IMR-90 (cell line): ENCODE measurements at places on chromosomes 3 and 15.
A peak's percentile ranks its signal among the peaks of the same experiment; 100 is the strongest.

DNA sequence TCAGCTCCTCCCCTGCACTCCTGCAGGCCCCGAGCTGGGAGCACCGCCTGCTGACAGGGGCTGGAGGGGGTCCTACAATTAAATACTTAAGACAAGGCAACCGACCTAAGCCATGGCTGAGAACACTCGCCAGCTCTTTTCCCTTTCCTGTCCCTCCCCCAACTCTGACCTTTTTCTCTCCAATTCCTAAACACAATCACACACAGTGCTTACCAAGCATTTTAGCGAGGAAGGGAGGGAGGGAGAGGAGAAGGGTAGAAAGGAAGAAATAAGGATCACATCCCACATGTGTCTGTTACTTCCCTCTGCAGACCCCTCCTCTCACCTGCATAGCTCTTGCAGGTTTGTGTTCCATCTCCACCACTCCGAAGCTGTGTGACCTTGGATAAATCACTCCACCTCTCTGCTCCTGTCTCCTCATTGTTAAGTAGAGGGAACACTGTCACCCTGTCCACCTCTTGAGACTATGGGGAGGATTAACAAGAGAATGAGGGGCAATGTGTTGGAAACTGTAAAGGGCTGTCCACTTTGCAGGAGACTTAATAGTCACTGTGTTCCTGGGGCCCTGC, 63.6 kb downstream of the CYP11A1 start:
- no peak for DNase-seq

- DNase-seq, result peak; percentile 42
Observed at GRCh38 chr15:83300826-83301225, 16.4 kb upstream of the BNC1 start.

DNA sequence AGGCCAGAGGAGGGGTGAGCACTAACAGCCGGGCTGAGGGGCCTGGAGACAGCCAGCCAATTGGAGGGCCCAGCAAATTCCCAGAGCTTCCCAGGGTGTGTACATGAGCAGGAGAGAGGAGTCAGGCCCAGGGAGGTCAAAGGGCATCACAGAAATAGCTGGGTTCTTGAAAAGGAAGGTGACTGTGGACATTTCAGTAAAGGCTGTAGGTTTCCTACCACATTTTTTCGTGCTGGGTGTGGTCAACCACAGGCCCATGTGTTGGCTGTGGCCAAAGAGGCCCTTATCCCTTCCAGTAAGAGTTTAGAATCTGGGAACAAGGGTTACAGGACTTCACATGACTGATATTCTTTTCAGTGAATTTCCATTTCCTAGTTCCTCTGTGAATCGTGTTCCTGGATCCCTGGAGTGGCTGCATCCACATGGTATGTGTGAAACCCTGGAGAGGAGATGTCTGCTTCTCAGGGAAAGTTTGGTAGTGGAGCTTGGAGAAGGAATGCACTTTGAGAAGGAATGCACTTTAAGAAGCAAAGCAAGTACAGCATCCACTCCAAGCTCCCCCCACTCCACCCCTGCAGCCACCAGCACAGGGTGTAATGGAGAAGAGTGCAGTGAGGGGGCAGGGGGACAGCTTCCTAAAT, 73.2 kb upstream of the HEG1 start:
- DNase-seq, result peak; percentile 80

GRCh38 chr15:71465131-71465955, 345.0 kb upstream of the NR2E3 start:
- DNase-seq, result no peak

DNA sequence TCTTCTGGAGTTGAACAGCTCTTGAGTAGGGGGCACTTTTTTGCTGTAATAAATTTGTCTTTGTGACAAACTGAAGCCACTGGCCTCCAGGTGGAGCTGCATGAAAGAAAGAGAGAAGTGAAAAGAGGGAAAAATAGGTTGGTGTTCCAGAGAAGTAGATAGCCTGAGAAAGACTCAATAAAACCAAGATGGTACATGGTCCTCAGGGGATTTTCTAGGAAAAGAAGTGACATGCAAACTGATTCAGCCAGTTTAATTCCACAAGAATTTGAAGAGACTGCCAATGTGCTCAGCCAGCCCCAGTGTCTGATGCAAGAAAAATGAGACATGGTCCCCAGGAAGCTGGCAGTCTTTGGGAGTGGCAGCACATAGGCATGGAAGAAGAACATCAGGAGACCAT, 152.7 kb downstream of the CD47 start:
- peak; percentile 42 for DNase-seq

- peak; percentile 98 for DNase-seq
Observed at GRCh38 chr15:34644061-34644460, 60.6 kb upstream of the GOLGA8B start.

DNA sequence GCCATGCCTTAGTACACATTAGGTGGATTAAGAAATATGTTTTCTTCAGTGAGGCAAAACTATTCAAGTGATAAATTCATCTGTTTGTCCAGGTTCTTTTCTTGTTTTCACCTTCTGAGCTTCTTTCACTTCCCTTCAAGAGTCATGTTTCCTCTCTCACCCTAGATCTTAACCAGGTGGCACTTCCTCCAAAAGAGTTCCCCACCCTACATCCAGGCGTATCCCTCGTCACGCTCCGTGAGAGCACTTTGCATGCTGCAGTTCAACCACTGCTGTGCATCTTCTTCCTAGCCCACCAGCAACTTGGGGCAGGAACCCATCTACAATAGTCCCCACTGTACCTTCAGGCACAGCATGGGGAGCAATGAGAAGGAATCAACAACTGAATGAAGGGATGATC, 28.9 kb downstream of the OSBPL10 start:
- DNase-seq, result no peak

DNA sequence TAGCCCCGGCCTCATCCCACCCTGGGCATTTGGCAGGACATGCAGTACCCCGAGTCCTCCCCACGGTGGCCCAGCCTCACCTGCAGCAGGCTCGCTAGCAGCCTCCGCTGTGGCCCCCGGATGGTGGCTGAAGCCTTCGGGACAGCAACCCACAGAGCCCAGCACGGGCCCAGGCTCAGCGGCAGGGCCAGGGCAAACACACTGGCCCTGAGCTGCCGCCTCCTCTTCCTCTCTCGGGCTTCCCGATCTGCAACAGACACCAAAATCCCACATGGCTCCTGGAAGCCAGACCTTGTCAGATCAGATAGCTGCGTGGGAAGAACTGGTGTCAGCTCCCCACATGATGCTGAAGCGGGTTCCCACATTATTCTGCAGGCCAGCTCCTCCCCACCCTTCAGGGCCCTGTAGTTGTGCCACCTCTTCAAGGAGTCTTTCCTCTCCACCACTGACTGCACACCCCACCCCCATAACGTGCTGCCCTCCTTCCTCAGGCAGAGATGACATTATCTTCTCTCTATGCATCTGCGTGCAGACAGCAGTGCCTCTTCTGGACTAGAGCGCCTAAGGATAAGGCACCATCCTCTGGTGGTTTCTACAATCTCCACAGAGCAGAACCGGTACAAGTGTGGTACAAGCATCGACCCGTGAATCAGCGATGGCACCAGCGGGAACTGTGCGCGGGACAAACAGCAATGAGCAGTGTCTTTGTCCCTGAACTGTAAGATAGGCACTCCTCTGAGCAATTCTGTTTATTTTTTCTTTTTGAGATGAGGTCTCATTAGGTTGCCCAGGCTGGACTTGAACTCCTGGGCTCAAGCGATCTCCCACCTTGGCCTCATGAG, 9.5 kb downstream of the TMEM44 start:
- no peak for DNase-seq

DNA sequence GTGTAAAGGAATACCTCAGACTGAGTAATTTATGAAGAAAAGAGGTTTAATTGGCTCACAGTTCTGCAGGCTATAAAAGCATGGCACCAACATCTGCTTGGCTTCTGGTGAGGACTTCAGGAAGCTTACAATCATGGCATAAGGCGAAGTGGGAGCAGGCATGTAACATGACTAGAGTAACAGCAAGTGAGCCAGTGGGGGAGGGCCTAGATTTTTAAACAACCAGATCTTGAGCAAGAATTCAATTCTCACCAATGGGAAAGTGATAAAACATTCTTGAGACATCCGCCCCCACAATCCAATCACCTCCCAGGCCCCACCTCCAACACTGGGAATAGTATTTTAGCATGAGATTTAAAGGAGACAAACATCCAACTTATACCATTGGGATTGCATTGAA, 44.2 kb upstream of the BCL2A1 start:
- no peak for DNase-seq

DNA sequence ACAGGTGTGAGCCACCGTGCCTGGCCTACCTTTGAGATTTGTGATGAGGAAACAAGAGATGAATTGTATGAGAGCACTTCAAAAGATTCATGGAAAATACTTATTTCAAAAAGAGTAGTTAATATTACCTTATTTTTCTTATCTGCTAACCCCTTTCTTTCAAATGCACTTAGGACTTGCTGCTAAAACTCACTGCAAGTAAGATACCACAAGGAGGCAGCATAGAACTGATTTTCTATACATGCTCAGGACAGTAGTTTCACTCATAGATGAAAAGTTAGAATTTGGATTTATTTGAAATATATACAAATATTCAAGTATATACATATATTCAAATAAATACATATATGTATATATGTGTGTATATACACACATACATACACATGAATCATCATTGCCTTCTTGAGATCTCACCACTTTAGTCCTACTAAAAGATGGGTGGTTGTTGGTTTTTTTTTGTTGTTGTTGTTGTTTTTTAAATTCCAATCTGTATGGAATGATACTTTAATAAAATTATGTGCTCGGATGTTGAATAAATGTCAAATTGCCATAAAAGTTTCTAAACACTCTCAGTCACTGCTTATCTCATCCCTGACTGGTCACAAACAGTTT, 2.4 kb downstream of the CCNDBP1 start:
- peak; percentile 80 for DNase-seq

DNA sequence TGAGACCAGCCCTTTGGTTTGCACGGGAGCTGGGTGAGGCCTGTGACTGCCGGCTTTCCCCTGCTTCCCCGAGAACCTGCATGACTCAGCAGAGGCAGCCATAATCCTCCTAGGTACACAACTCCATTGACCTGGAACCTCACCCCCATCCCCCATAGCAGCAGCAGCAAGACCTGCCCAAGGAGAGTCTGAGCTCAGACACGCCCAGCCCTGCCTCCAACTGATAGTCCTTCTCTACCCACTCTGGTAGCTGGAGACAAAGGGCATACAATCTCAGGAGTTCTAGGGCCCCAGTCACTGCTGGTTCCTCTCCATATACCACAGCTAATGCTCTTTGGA, 141.0 kb upstream of the ARHGEF26 start:
- DNase-seq, result no peak

DNA sequence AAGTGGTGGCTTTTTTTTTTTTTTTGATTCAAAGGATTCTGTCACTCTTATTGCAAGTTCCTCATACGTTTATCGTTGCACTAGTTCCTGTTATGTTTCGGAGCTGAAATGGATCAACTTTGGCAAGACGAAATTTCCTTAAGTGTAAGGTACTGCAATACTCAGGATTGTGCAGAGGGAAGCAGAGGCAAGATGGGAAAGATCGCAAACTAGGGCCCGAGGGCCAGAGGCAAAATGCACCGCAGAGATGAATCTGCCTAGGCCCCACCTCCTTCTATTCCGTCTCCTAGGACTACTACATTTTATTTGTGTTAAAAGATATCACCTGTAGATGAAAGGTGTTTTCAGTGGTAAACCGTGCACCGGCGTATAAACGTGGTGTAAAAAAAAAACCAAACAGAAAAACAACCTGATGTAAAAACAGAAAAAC, 331 bp downstream of the RNU6-1 start:
- peak; percentile 27 for DNase-seq

DNA sequence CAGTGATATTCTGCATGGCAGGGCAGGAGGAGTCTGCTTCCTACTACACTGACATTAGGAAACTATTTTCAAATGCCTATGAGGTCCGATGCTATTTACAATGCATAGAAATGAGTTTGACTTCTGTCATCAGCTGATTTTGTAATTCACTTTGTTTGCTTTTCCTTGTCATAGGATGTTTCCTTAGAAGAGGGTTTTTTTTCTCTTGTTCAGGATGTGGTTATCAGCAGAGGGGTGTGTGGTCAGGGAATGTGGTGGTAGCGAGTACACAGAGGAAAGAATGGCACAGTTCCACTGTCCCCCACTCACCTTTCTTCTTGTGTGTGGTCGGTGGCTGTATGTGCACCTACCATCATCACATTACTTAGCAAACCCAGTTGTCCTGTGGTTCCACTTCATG, 231.5 kb downstream of the LRTM1 start:
- DNase-seq, result no peak

DNA sequence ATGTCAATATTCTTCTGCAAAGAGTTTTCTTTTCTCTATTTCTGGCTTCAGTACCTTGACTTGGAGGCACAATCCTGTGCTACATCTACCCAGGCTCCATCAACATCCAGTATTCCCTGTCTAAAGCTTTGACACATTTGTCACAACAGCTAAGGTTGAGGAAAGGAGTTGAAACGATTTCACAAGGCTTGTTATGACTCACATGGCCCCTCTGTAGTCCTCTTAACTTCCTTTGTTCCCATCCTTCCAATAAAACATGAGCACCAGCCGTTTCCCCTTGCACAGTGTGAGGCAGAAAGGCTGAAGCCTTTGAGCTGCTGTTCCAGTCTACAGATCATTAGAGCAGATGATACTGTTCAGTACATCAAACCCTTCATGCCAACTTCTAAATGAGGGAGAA, 163.0 kb upstream of the TMCO5A start:
- DNase-seq, result peak; percentile 61

DNA sequence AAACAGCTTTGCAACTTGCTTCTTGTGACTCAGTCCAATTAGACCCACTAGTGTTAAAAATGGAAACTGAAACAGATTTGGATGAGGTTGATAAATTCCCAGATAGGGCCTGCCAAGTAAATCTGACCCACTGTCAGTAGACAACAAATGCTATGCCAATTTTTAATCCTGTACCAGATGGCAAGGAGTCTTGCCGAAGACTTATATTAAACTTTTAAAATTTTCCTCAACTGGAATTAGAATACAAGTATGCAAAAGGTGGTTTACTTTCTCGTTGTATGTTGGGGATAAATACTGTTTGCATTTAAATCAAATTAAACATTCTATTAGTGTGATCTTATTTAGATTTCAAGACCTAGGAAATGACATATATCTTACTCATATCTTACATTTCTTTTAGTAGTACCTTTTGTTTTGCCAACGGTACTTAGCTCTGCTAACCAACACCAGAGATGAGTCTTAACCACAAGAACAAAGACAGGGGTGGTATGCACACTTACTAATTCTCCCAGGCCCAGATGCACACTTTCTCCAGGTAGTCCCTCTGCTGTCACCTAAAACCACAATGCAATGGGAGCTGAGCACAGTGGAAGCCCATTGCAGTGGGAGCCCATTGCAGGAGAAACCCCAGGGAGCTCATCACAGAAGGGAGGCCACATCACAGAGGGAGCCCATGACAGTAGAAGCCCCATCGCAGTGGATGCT, 77.8 kb downstream of the WWTR1 start:
- peak; percentile 82 for DNase-seq

GRCh38 chr3:191141728-191142127, 57.3 kb upstream of the OSTN start:
- peak; percentile 94 for DNase-seq

GRCh38 chr15:51675234-51675633, 6.1 kb upstream of the SCG3 start:
- no peak for DNase-seq

- DNase-seq, result no peak
Observed at GRCh38 chr3:140268103-140268502, 333.1 kb downstream of the CLSTN2 start.

GRCh38 chr3:44729384-44729910, at the start of gene ZNF501:
ZNF501 (plus strand) TSS chr3:44729635; CDS start chr3:44734422, 4,787 bp downstream.
- peak; percentile 86 for DNase-seq

GRCh38 chr3:136952292-136952691, 5.5 kb upstream of the IL20RB start:
- peak; percentile 80 for DNase-seq
